NCI-H1694 treated with DMSO at 0.1 percent for 48 hours (cell line): ENCODE measurements at places on chromosomes 1 and 21.
A peak's percentile ranks its signal among the peaks of the same experiment; 100 is the strongest.

DNA sequence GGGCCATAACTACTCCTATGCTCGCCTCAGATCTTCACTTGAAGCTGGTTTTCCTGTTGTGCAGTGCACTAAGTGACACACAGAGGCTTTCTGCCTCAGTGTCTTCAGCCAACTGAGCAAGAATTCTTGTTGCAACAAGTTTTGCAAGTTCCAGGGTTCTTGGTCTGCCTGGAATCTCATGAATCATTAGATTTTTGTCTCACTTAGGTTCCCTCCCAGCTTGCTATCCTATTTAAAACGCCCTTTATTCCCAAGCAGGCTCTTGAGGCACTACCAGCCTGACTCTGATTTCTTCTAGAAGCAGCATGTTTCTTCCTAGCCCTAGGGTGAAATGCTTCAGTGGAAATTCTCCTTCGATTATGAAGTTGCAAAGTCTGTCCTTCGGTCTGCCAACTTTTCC lies 158.8 kb downstream of the C1orf21 start:
- DNase-seq, result no peak

DNA sequence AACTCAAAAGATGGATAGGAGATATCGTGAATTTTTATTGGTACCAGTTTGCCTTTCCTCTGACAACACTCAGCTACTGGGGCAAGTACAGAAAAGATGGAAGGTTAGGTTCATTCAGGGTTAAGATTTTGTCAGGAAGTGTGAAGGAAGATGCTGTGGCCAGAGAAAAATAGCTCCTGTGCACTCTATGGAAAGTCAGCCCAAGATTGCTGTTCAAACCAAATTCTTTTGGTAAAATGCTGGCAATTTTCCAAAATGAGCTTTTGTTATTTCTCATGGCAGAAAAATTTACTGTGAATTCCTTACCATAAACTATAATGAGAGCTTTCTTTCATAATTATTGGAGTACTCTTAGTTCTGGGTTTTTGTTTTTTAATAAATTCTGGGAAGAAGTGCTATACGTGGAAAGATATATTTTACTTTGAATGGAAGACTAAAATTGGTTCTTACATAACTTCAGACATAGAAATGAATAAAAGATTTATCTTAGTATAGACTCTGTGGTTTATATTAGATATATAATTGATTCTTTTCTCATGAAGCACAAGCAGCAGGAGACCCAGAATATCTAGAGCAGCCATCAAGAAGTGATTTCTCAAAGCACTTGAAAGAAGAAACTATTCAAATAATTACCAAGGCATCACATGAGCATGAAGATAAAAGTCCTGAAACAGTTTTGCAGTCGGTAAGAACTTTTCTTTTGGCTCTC lies 112.2 kb downstream of the USP25 start:
- DNase-seq, result no peak

DNA sequence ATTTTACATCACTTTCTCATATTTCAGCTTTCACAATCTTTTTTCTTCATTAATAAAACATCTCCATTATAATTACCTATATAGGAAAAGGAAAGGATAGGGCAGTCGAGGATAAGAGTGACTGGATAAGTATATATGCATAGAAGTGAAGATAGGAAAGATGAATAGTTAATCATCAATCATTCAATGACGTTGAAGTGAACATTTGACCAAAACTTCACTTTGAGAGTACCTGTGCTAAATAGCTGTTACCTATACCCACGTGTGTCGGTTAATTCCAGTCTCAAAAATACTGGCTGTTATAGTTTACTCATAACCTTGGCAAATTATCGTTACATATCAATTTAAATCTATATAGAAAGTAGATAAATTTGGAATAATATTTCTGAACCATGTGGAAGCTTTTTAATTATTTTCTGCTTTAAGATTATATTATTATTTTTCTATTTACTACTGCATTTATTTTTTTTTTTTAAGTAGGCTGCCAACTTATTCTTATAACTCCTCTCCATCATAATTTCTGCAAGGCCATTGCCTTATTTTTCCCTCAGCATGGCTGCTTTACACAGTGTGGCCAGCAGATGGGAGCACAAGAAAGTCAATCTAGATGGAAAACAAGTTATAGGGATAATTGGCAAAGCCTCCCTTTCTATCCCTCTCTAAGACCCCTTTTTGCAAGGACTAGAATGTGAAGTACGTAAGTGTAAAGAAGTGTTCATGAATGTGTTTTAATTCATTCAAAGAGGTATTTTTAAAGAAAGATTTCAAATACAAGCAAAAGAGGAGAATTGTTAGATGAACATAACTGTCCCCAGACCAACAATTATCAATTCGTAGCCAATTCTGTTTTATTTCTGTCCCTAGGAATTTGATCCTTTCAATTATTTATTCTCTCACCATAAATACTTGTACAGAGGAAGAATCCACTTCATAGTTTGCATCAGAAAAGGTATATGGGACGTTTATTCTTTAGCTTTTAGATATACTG lies 290.4 kb downstream of the KCNT2 start:
- peak; percentile 56 for DNase-seq

DNA sequence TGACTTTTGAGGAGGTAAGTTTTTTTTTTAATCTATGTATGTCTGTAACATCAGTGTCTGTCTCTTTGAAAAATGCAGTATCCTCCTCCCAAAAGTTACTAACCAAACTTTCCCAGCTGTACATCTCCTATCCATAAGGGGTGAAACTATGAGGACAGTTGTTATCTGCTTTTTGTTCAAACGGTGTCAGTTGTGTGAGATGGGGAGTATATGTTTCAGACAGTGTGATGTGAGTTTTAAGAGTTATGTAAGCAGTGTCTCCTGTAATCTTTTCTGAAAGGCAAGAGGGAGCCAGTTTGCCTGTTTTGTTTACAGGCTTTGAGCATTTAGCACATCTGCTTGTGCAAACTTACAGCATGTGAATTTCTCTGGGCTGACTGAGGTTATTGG lies 34.8 kb upstream of the CACYBP start:
- DNase-seq, result peak; percentile 21

- no peak for DNase-seq
Observed at GRCh38 chr1:223827193-223827663, 18.5 kb downstream of the TP53BP2 start.

GRCh38 chr1:202501281-202501680 lies 152.8 kb downstream of the PPP1R12B start:
- peak; percentile 32 for DNase-seq

GRCh38 chr1:53125623-53126360 lies 16.6 kb downstream of the SLC1A7 start:
- no peak for DNase-seq

DNA sequence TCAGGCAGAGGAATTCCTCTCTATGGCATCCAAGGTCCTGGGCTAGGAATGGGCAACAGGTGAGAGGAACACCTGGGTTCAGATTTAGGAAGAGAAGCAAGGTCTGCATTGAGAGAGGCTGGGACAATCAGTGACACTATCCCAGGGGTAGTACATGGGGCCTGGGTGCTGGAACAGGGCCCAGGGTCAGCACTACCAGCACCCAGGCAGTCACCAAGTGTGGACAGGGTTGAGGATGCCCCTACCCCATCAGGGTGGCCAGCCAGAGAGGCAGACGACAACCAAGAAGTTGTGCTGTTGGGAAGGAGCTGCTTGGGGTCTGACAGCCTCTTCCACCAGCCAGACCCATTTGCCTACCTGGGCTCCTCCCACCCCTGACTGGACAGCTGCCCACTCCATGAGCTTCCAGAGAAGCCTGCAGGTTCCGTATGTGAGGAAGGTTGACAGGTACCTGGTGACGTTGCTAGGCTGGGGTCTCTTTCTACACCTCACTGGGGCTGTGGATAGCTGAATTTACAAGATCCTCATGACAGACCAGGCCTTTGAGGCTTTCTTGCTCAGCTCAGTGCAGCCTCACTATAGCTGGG lies 13.9 kb downstream of the CYP4A11 start:
- no peak for DNase-seq

DNA sequence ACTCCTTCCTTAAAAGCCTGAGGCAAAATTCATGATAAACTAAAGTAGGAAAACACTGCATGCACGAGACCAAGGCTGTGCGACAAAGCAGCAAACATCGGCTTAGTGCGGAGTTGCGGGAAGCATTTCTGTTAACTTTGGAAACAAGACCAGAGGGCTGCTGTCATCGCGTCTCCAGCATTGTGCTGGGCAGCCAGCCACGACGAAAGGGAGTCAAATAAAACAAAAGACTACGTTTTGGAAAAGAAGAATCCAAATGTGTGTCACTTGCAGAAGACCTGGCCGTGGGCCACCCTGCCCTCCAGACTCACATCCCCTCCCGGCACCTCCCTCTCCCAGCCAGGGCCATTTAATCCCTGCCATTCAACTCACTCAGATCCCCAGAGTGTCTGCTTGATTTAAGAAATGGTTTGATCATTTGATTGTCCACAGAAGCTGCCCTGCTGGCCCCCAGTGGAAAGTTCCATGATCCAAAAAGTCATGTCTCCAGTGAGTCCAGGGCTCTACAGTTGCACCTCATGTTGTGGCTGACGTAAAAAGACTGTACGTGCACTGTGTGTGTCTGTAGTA lies 2.4 kb upstream of the KRTAP10-11 start:
- DNase-seq, result no peak

GRCh38 chr1:158035976-158036583 lies 42.6 kb downstream of the KIRREL1 start:
- DNase-seq, result peak; percentile 33

DNA sequence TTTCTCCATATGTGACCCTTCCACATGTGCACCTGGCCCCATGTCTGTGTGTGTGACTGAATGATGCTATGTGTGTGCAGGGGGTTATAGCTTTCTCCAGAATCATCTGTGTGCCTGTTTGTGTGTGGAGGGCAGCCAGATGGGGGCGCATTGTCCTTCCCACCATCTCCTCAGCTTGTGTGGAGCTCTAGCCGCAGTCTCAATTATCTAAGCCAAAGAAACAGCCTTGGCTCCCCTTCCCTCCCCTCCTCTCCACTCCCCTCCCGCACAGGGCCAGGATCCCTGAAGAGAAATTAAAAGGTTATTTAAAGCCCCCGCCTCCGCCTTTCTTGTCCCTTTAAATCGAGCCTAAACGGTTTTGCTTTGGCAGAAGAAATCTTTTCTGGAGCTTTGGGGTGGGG lies 1.8 kb upstream of the DMBX1 start:
- DNase-seq, result peak; percentile 12

DNA sequence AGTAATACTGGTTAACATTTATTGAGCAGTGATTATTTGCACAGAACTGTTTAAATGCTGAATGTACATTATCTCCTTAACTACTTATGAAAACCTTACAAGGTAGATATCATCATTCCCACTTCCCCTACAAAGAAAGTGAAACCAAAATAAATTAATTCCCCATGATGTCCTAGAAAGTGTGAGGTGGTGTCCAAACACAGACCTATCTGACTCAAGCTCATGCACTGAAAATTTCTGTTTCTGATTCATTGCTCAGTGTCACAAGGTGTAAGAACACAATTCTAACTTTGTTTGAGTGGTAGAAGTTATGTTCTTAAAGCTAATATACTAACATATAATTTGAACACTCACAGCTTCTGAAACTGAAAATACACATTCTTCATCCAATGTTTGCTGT lies 178.7 kb downstream of the MRPL39 start:
- DNase-seq, result no peak

- DNase-seq, result no peak
Observed at GRCh38 chr1:185869590-185869989, 135.4 kb downstream of the HMCN1 start.

DNA sequence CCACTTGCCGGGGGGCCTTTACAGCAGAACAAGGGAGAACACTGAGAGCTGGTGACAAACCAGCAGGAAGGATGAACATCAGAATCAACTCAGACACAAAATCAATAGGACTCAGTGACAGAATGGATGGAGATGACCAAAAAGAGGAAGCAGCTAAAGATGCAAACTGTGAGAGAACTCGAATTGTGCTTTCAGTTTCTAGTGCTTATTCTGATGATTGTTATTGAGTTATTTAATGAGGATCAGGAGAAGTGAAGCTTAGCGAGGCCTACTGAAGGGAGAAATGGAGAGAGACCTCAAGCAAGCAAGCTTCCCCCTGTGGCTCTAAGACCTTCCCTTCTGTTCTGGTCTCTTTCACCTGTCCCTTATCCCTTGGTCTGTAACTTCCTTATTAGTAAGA lies 30.3 kb upstream of the TMEM125 start:
- no peak for DNase-seq

DNA sequence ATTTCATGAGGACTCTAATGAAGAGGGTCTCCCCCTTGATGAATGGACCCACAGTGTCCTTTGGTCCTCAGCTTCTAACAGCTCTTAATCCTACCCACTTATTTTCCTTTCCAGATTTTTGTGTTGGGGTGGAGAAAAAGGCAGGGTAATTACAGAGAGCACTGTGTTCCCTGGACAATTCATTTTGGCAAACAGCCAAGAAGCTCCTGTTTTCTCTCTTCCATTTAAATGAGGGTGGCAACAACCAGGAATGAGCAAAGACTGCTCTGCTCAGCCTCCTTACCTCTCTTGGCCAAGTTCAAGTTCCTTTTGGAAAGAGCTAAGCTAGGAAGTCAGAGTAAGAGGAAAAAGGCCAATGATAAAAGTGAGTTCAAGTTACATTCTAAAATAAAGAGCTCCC lies 11.9 kb downstream of the XKR8 start:
- DNase-seq, result no peak

GRCh38 chr21:16280686-16281091 lies 550.9 kb downstream of the USP25 start:
- no peak for DNase-seq

GRCh38 chr1:160367934-160368923 lies 1.4 kb downstream of the NHLH1 start:
- DNase-seq, result no peak

DNA sequence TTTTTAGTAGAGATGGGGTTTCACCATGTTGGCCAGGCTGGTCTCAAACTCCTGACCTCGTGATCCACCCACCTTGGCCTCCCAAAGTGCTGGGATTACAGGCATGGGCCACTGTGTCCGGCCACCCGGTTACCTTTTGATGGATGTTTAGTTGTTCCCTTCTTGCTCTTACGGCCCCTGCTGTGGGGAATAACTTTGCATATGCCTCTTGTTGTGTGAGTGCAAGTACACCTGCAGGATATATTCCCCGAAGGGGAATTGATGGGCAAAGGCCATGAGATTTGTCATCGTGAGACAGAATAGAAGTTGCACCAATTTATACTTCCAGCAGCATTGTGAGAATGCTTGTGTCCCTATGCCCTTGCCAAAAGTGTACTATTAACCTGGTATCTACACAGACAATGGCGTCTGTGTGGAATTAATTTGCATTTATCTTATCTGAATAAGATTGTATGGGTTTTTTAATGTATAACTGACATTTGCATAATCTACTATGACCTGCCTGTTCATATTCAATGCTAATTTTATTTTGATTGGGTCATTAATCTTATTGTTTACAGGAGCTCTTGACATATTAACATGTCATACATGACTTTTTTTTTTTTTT lies 8.1 kb downstream of the IL6R start:
- DNase-seq, result no peak

- DNase-seq, result no peak
Observed at GRCh38 chr1:90394247-90394646, 322.9 kb downstream of the BARHL2 start.

GRCh38 chr1:17636612-17637011 lies 97.1 kb downstream of the ARHGEF10L start:
- no peak for DNase-seq

GRCh38 chr1:165960881-165961280 lies 133.5 kb downstream of the UCK2 start:
- no peak for DNase-seq

GRCh38 chr1:201125019-201125418 lies 2.0 kb downstream of the ASCL5 start:
- peak; percentile 50 for DNase-seq

- no peak for DNase-seq
Observed at GRCh38 chr21:28487455-28488070, 505.1 kb downstream of the LTN1 start.
